ENCODE measurements at places on chromosomes 2 and 18.

DNA sequence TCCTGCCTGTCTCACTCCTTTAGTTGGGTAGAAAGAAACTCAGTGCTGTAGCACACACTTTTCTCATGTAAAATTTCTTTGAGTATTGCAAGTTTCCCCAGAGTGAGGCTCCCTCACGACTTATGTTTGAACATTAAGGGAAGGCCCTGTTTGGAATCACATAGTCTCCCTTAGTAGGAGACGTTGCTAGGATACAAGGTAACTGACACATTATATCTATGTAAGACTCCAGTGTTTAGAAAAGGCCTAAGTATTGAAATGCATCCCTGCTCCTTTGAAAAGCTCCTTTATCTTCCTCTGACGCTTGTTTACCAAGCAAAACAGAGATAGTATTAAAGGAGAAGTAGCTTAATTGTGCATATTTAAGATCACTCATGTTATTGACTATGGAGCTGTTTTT lies 248.2 kb downstream of the PHLPP1 start:
- DNase-seq, result no peak

DNA sequence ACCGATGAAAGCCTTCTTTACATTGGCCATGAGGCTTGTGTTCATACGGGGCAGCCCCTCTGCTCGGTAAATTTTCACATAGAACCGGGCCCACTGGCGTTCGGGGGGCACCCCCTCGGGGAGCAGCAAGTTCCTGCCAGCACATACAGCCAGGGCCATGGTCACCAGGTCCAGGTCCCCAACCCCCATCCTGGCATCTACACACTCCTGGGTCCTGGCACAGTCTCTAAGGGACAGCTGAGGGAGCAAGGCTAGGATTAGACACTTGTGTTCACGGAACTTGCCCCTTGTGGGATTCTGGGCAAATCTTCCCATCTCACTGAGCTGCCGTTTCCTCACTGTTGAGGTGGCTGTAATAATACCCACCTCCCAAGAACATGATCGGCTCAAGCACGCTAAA lies 5.6 kb upstream of the OTOF start:
- DNase-seq, result no peak

- no peak for DNase-seq
Observed at GRCh38 chr2:143429932-143430679, 300.9 kb downstream of the ARHGAP15 start.

DNA sequence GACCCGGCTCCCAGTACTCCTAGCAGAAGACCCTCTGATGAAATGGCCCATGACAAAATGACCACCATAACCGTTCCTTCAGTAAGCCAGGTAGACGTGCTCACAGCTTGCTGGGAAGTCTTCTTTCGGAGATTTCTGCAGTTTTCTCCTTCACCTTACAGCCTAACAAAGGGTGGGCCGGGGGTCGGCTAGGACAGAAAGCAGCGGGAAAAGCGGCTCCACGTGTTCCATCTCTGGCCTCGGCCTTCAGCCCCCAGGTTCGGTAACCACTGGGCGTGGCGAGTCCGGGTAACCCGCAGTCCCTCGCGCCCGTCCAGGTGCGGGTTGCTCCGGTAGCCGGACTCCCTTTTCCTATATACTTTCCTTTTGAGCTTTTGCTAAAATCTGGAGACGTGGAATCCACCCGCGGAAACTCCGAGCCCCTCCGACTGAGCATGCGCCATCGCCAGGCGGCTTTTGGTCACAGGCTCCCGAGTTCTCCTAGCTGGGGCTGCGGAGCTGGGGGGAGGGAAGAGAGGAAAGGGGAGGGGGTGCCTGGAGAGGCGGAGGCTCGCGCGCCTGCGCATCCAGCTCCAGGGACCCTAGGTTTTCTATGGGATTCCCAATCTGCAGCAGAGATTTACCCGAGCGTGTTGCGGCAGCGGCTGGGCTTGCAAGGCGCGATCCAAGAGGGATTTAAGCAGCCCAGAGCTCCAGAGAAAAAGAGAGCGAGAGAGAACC lies at the start of gene VSNL1:
Gene VSNL1, plus strand, starts transcription at position 604 of the 720 bp plus-strand sequence. CDS start 51,379 bp downstream, outside the sequence.
- DNase-seq, result no peak

GRCh38 chr2:167388497-167388896 lies 500.2 kb downstream of the XIRP2 start:
- DNase-seq, result no peak

DNA sequence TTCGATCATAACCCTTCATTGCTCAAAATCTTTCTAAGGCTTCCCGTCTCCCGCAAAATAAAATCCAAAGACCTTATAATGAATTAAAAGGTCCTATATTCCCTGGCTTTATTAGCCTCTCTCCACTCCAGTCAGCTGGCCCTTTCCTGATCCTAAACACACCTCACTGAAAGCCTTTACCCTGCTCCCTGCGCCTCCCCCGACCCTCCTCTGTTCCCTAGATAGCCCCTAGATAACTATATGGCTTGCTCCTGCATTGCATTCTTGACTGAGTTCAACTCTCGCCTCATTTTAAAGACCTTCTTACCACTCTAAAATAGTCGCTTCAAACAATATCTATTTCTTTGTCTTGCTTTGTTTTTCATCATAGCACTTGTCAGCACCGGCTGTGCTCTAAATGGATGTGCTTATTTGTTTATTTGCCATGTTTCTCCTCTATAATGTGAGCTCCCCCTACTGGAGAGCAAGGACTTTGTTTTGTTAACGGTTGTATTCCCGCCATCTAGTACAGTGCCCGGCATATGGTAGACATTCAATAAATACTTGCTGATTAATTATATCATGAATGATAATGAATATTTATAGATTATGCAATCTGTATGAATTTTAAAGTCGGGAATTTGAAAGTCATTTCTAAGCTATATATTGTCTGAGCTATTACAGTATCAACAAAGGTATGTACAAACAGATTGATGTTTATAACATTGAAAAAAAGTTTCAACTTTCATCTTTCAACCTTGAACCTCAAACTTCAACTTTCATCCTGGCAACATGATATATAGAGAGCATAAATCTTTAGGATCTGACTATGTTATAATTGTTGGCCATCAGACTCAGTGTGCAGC lies 32.4 kb upstream of the VIT start:
- no peak for DNase-seq

GRCh38 chr2:202754936-202755335 lies 116.6 kb downstream of the ICA1L start:
- DNase-seq, result no peak

- no peak for DNase-seq
Observed at GRCh38 chr18:3251249-3251962, 3.8 kb downstream of the MYL12A start.

DNA sequence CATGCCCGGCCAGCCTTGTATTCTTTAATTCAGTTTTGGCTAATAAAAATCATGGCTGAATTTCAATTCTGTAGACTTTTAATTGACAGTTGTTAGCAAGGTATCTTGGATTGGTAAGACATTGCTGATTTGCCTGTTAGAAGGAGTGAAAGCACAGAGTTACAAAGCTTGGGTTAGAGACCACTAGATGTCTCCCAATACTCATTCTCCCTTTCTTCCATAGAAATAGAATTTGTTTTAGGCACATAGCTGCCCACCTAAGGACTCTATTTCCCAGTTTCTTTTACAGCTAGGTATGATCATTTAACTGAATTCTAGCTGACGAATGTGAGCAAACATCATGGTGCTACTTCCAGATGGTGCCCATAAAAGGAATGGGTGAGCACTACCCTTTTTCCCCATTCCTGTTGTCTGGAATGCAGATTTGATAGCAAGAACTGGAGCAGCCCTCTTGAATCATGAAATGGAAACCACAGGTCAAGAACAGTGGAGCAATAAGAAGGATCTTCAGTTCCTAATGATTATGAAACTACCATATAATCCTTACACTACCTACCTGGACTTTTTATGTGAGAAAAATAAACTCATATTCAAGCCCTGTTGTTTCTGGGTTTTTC lies 17.5 kb downstream of the PECR start:
- no peak for DNase-seq

DNA sequence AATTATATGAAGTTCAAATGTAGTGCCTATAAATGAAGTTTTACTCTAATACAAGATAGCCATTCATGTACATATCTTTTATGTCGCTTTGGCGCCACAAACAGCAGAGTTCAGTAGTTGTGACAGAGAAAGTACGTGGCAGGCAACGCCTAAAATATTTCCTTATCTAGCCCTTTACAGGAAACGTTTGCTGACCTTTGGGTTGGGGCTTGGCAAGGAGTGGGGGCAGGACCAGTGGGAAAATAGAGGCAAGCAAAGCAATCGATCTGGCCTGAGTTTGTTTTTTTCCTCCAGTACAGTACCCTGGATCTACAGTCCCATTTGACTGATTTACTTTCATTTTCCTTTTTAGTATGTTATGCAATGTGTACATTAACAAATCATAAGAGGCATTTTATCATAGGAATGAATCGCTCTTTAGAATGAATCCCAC lies 13.1 kb downstream of the CCDC68 start:
- no peak for DNase-seq

- DNase-seq, result no peak
Observed at GRCh38 chr2:108396845-108397244, 19.1 kb downstream of the SULT1C4 start.

GRCh38 chr18:6744816-6745455 lies 15.4 kb downstream of the ARHGAP28 start:
- no peak for DNase-seq

GRCh38 chr18:79503406-79503805 lies 107.7 kb downstream of the NFATC1 start:
- DNase-seq, result no peak

DNA sequence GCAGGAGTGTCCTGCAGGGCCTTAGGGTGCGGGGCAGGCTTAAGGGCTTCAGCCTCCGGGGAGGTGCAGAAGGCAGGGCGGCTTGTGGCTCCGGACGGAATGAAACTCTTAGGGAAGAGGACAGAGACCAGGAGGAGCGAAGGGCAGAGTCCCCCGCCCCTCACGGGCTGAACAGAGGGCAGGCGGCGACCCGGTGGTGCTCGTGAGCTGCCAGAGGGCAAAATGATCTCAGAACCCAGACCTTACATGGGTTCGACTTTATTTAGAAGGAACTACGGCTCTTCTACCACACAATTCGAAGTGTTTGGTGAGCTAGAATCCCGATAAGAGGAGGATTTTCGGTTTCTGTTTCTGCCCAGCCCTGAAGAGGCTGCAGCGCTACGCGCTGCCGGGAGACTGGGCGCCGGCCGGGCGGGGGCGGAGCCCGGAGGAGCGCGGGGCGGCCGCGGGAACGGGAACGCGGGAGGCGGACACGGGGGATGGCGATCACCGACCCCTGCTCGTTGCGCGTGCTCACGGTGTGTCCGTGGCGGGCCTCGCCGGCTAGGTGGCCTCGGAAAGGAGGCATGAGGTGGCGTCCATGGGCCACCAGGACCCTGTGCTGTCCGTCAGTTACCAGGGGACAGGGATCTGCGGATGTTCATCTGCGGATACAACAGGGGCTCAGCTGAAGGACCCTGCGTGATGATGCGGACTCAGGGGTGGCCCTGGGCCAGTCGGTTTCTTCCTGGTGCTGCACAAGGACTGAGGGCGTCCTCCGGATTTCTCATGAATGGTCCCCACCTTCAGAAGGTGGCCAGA lies 4.2 kb upstream of the SP100 start:
- DNase-seq, result peak; percentile 51

- no peak for DNase-seq
Observed at GRCh38 chr2:111236025-111236424, 115.3 kb downstream of the BCL2L11 start.

- DNase-seq, result no peak
Observed at GRCh38 chr18:13211534-13211933, 7.0 kb upstream of the LDLRAD4 start.

DNA sequence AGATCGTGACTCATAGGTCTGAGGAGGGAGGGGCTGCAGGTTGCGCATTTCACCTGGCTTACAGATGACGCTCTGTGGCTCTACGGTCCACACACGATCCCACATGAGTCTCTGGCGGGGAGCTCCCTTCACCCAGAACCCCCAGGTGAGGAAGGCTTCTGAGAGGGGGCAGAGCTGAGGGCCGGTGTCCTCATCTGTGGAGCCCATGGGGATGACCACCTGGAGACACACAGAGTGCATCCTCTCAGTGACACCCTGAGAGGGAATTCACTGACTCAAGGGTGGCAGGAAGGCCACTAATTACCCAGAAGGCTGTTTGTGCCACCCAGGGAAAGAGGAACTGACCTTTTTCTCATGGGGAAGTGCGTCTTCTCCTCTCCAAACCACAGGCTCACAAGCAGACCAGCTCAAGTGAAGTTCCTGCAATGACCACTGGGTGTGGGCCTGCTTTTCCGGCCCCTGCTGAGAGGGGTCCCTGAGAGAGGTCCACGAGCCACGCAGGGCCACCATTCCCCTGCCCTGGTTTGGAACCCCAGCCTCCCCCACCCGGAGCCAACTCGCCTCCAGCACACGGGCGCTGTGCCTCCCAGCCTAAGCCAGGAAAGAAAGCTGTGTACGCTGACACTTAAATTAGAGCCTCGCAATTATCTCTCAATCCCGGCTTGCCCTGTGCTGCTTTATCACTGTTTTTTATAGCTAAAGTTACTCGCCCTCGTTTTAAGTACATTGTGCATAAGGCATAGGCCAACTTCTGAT lies 114.1 kb downstream of the BCL11A start:
- no peak for DNase-seq

GRCh38 chr18:47341678-47342077 lies 90.2 kb upstream of the SKOR2 start:
- DNase-seq, result no peak

DNA sequence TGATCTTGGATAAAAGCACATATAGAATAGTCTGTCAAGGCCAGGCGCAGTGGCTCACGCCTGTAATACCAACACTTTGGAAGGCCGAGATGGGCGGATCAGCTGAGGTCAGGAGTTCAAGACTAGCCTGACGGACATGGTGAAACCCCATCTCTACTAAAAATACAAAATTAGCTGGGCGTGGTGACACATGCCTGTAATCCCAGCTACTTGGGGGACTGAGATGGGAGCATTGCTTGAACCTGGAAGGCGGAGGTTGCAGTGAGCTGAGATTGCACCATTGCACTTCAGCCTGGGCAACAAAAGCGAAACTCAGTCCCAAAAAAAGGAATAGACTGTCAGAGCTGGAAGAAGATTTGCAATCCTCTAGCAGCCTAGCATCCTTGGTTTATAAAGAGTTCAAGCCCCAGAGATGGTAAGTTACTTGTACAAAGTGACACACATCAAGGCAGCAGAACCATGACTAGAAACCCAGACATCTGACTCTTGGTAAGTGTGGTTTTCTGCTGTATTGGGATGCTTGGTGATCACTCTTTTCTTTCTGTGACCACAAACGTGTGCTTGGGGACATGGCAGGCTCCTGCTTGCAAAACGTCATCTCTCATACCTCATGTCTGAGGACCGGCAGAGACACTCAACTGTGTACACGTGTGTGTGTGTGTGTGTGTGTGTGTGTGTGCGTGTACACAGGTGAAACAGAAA lies 69.0 kb downstream of the OSBPL6 start:
- no peak for DNase-seq

DNA sequence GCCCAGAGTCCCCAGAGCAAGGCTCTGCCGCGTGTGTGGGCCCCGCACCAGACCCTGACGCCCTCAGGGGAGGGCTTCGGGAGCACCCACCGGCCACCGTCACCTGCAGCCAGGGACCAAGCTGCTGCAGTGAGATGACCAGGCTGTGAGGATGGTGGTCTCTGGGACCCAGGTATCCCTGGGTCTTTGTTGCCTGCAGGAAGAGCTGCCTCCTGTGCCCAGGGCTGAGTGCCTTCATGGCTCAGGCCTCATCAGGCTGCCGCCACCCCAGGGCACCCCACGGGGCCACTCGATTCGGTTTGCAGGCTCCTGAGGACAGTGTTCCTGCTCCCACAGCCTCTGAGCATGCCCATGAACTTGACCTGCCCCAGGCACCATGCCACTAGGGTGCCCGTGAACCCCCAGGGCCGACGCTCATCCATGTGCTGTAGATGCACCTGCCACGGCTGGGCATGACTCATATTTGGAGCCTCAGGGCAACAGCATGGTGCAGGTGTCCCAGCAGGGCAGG lies 109.8 kb downstream of the FAM210A start:
- no peak for DNase-seq

Measured in activated T-helper 1 cell treated with anti-CD3 and anti-CD28 coated beads, Interleukin-2, amount 50 U/mL, for 16 hours (primary cell).